Naive thymus-derived CD8-positive, alpha-beta T cell (primary cell): ENCODE measurements at places on chromosomes 3 and 15.

- H3K4me3 ChIP-seq = no peak overlapping the region
- H3K36me3 ChIP-seq = peaks cover 7% of the 10 kb centered on the region
- no peaks in the 10 kb centered on the region for H3K27me3 ChIP-seq
Observed at GRCh38 chr15:29035336-29036285, 149.8 kb downstream of the APBA2 start.

DNA sequence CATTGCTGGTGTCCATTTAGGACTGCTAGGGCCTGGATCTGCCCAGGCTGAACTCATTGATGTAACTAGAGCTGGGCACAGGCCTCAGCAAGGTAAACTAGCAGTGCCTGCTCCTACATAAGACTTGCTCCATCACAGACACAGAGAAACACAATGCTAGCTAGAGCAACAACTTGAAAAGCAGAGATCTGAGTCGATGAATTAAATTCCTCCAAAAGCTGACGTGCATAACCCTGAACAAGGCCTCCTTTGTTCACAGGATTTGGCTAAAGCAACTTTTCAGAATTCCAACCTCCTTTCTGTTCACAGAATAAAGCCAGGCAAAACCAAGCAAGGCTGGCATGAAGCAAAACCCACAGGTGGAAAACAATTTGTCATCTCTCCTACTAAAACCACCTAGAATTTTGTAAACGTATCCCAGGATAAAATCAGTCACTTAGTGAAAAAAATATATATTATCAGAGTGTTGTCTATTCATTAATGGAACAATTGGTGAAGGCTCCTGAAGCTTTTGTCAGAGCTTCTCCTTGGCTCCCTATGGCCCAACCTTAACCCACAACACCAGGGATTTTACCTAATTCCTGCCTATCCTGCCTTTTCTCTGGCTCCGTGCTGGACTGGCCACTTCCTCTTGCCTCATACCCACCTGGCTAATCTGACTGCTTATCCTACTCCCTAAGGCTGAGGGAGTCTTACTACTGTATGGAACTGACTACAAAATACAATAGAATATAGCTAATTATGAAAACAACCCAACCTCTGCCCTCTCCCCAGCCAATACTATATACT, 39.9 kb downstream of the PLCH1 start:
- H3K4me1 ChIP-seq = no peaks in the 10 kb centered on the region
- no peaks in the 10 kb centered on the region for H3K27me3 ChIP-seq
- no peak overlapping the region for H3K27ac ChIP-seq
- H3K4me3 ChIP-seq = no peak overlapping the region
- no peaks in the 10 kb centered on the region for H3K36me3 ChIP-seq

- peak overlapping the region; percentile 13 for H3K4me3 ChIP-seq
- no peak for DNase-seq
- H3K4me1 ChIP-seq = peaks cover 10% of the 10 kb centered on the region
- H3K36me3 ChIP-seq = no peaks in the 10 kb centered on the region
- peak overlapping the region; percentile 44 for H3K27ac ChIP-seq
- no peaks in the 10 kb centered on the region for H3K27me3 ChIP-seq
Observed at GRCh38 chr3:114299941-114300624, 6.3 kb downstream of the TIGIT start.

GRCh38 chr3:46479021-46479420, 14.3 kb upstream of the LTF start:
- no peak overlapping the region for H3K4me3 ChIP-seq
- no peak for DNase-seq
- peaks cover 14% of the 10 kb centered on the region for H3K36me3 ChIP-seq
- peaks cover 4% of the 10 kb centered on the region for H3K27me3 ChIP-seq

GRCh38 chr3:128310286-128311058, 156.2 kb downstream of the DNAJB8 start:
- peaks cover 22% of the 10 kb centered on the region for H3K4me1 ChIP-seq
- H3K36me3 ChIP-seq = no peaks in the 10 kb centered on the region
- H3K27ac ChIP-seq = peak overlapping the region; percentile 82
- H3K27me3 ChIP-seq = no peaks in the 10 kb centered on the region

- no peaks in the 10 kb centered on the region for H3K27me3 ChIP-seq
- no peak overlapping the region for H3K27ac ChIP-seq
- H3K36me3 ChIP-seq = no peaks in the 10 kb centered on the region
- H3K4me3 ChIP-seq = no peak overlapping the region
- H3K4me1 ChIP-seq = no peaks in the 10 kb centered on the region
Observed at GRCh38 chr3:165742351-165742750, 94.9 kb downstream of the BCHE start.

DNA sequence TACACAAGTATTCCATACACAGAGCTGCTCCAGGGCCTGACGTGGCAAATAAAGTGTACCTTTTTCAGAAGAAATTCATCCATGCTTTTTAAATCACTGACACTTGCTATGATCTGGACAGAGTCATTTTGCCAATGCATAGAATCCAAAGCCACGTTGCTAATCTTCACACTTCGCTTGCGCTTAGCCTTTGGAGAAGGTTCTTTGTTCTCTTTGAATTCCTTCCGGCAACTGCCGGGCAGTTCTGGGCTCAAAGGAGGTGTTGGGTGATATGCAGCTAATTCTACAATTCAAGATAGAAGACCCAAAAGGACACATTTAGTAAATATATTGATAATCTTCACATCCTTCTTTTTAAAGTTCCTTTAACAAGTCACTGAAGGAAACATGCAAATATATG, 69.9 kb downstream of the NR2E3 start:
- H3K27ac ChIP-seq = no peak overlapping the region
- no peak for DNase-seq
- no peaks in the 10 kb centered on the region for H3K4me1 ChIP-seq

GRCh38 chr3:62142331-62143085, 230.8 kb downstream of the FEZF2 start:
- no peaks in the 10 kb centered on the region for H3K36me3 ChIP-seq
- no peak overlapping the region for H3K4me3 ChIP-seq
- H3K4me1 ChIP-seq = no peaks in the 10 kb centered on the region
- H3K27me3 ChIP-seq = peaks cover 11% of the 10 kb centered on the region

GRCh38 chr3:99602183-99602582, 36.2 kb upstream of the COL8A1 start:
- H3K4me1 ChIP-seq = no peaks in the 10 kb centered on the region
- DNase-seq = no peak
- no peak overlapping the region for H3K4me3 ChIP-seq
- H3K36me3 ChIP-seq = no peaks in the 10 kb centered on the region
- H3K27me3 ChIP-seq = no peaks in the 10 kb centered on the region

- H3K4me1 ChIP-seq = peaks cover 39% of the 10 kb centered on the region
- peak overlapping the region; percentile 99 for H3K4me3 ChIP-seq
- DNase-seq = peak; percentile 71
- peaks cover 5% of the 10 kb centered on the region for H3K36me3 ChIP-seq
Observed at GRCh38 chr15:41115652-41116115, 396 bp downstream of the INO80 start.

DNA sequence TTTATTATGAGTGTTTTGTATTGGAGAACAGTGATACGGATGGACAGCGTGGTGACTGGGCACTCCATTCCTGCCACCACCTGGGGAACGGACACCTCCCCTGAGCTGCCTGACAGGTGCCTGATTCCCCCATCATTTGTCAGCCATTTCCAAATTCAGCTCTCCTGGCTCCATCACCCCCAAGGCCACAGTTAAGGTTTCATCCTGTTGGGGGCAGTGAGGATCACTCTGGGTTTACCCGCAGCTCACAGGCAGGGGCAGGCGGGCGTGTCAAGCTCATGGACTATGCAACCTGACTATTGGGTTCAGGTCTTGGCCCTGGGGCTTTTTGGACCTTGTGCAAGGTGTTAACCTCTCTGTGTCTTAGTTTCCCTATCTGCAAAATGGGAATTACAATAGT, 76.3 kb downstream of the RAB11A start:
- no peak for DNase-seq
- no peaks in the 10 kb centered on the region for H3K36me3 ChIP-seq
- H3K4me3 ChIP-seq = no peak overlapping the region
- H3K27me3 ChIP-seq = no peaks in the 10 kb centered on the region
- peaks cover 2% of the 10 kb centered on the region for H3K4me1 ChIP-seq

GRCh38 chr3:32340039-32340438, 51.6 kb upstream of the CMTM7 start:
- peaks cover 24% of the 10 kb centered on the region for H3K4me1 ChIP-seq
- no peak overlapping the region for H3K27ac ChIP-seq

DNA sequence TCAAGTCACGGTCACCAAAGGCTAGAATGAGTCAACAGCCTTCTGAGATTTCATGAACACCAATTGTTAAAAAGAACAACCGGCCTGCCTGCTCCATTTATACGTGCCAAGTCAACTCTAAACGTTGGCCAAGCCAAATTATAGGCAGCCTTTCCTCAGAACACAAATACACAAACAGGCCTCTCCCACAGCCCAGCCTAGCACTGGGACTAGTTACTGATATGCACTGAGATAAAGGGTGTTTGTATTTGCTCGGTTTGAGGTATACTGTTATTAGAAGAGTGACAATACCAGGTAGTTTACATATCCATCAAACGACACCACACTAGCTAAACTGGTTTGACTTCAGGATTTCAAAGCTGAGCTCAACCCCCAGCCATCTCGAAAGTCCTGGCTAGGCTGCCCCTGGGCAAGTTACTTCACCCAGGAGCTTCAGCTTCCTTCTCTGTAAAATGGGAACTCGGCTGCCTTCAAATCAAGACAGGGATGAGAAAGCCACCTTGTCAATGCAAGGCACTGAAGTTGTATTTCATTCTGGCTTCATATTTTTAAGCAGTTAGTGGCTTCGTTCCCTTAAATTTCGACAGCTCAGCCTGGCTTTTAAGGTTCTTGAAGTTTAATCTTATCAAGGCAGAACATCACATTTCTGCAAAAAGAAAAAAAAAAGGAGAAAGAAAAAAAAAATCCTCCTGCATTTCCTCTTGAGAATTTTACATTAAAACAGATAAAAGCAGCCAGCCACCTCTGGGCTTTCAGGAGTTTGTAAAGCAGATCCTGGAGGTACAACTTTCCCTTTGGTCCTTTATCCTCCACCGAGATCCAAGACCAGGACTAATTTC, 4.0 kb downstream of the TLE3 start:
- H3K4me3 ChIP-seq = peak overlapping the region; percentile 94
- peaks cover 20% of the 10 kb centered on the region for H3K36me3 ChIP-seq
- peaks cover 70% of the 10 kb centered on the region for H3K4me1 ChIP-seq
- peak overlapping the region; percentile 82 for H3K27ac ChIP-seq
- DNase-seq = no peak

DNA sequence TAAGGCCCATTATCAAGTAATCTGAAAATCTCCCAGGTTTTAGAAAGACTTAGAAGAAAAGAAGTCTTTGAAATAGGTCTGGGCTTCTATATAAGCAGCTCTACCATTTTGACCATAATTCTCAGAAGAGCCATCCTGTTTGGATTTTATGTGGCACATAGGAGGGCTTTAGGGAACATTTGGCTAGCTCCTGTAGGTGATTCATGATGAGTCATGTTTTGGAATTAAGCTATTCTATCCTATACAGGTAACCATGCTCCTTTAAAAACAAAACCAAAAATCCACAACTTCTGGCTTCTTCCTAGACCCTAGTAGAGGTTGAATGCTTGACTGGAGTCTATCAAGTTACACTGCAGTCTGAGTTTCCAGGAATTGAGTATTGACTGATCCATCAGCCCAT, 8.9 kb downstream of the SST start:
- no peak overlapping the region for H3K4me3 ChIP-seq
- DNase-seq = no peak
- no peaks in the 10 kb centered on the region for H3K36me3 ChIP-seq
- H3K27me3 ChIP-seq = peaks cover 14% of the 10 kb centered on the region

- no peak overlapping the region for H3K27ac ChIP-seq
- no peak overlapping the region for H3K4me3 ChIP-seq
- DNase-seq = no peak
- H3K36me3 ChIP-seq = no peaks in the 10 kb centered on the region
Observed at GRCh38 chr15:78716651-78717050, 75.6 kb upstream of the CHRNB4 start.

DNA sequence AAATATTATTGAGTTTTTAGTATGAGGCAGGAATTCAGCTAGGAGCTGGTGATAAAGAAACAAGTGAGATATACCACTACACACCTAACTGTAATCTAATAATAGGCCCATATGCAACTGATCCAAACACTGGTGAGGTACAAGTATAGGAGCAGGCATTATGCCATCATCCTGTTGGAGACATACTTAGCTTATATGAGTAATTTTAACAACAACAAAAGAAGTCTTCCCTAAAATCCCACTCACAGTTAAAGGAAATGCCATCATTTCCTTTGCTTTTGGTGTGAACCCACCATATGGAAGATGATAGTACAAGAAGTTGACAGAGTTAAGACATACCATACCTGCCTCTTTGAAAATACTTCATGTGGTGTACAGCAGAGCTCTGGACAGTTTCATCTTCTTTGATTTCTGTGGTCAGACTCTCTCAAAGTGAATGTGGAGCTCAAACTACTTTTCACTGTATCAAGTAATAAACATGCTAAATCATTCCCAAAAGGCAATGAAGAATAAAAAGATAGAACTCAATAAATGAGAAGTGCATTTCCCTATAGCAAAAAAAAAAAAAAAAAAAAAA, 85.5 kb downstream of the CD200R1L start:
- H3K36me3 ChIP-seq = peaks cover 2% of the 10 kb centered on the region
- no peaks in the 10 kb centered on the region for H3K27me3 ChIP-seq
- H3K27ac ChIP-seq = no peak overlapping the region
- peaks cover 3% of the 10 kb centered on the region for H3K4me1 ChIP-seq
- no peak for DNase-seq
- no peak overlapping the region for H3K4me3 ChIP-seq

- H3K4me1 ChIP-seq = no peaks in the 10 kb centered on the region
- H3K27me3 ChIP-seq = no peaks in the 10 kb centered on the region
- DNase-seq = no peak
- no peaks in the 10 kb centered on the region for H3K36me3 ChIP-seq
Observed at GRCh38 chr3:190739641-190740185, 122.8 kb downstream of the GMNC start.

DNA sequence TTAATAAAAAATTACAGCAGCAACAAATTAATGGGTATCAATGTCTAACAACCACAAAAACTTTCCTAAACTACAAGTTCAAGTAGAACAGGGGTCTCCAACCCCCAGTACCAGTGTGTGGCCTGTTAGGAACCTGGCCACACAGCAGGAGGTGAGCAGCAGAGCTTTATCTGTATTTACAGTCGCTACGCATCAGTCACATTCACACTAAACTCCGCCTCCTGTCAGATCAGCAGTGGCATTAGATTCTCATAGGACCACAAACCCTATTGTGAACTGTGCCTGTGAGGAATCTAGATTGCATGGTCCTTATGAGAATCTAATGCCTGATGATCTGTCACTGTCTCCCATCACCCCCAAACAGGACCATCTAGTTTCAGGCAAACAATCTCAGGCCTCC, 18.5 kb upstream of the LIPC start:
- H3K36me3 ChIP-seq = peaks cover 4% of the 10 kb centered on the region
- no peak overlapping the region for H3K27ac ChIP-seq
- H3K4me3 ChIP-seq = no peak overlapping the region
- H3K4me1 ChIP-seq = peaks cover 17% of the 10 kb centered on the region
- H3K27me3 ChIP-seq = no peaks in the 10 kb centered on the region
- no peak for DNase-seq

- peaks cover 1% of the 10 kb centered on the region for H3K27me3 ChIP-seq
- H3K4me3 ChIP-seq = no peak overlapping the region
- no peak for DNase-seq
- H3K27ac ChIP-seq = no peak overlapping the region
Observed at GRCh38 chr3:145857956-145858355, 303.0 kb downstream of the PLOD2 start.
